ENCODE measurements at places on chromosomes 2 and 18.

DNA sequence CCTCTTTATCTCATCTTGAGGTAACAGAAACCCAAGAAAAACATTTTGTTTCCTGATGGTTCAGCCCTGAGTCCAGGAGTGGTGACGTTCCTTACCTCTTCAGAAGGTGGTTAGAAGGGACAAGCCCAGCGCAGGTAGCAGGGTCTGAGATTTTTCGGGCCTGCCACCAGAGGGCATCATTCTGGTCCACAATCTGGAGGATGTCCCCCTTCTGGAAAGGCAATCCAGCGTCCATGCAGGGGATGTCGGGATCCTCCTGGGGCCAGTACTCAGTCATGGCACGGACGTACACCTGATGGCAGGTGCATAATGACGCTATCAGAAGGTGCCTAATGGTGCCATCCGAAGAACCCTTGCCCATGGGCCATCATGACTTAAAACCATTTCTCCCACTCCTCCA lies 17.7 kb downstream of the MPP4 start:
- DNase-seq: no peak

- DNase-seq: no peak
These were observed 22.7 kb upstream of the STARD7 start for GRCh38 chr2:96231316-96231715.

DNA sequence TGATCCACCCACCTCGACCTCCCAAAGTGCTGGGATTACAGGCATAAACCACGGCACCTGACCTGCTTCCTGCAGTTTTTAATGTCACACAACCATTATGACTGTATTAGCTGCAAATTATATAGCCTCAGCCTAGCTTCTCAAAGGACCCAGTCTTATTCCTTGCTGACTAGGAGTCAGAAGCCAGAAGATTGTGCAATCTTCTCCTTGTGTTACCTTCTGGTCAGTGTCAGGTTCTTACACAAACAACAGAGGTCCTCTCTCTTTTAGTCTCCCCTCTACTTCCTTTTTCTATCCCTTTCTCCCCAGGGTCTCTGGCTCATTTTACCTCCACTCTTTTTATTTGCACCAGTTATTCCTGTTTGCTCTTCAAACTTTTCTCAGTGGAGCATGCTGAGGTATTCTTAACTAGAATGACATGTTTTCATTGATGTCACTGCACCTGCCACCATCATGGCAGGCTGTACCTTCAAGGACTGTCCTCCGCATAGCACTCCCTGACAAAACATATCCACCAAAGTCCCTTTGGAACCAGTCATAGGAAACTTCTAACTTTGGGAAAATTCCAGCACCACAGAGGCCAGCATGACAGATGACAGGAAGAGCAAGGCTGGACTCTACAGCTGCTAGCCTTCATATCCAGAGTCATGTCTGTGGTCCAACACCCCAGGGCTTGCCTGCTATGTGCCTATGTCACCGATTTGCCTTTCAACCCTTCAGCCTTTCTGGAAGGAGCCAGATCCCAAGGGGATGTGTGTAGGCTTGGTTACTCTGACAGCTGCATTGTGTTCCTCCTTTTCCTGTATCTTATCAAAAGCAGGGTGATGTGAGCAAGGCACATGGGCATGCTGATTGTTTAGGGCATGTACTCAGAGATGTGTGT lies 45.2 kb upstream of the EPC2 start:
- no peak for DNase-seq

GRCh38 chr18:51383116-51383515 lies 185.6 kb upstream of the MEX3C start:
- no peak for DNase-seq

DNA sequence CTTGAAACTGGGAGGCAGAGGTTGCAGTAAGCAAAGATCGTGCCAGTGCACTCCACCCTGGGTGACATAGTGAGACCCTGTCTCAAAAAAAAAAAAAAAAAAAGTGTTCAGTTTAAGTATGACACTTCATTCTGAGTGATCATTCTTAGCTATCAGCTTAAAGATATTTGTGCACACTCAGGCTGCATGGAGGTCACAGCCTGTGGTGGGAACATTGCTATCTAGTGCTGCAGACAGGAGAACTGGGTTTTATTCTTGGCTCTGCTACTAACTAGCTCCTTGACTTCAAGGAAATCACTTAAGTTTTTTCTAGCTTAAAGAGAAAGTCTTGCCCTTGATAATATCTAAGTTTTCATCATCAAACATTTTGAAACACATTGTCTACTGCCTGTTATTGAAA lies 391.3 kb upstream of the CDH7 start:
- DNase-seq: no peak

DNA sequence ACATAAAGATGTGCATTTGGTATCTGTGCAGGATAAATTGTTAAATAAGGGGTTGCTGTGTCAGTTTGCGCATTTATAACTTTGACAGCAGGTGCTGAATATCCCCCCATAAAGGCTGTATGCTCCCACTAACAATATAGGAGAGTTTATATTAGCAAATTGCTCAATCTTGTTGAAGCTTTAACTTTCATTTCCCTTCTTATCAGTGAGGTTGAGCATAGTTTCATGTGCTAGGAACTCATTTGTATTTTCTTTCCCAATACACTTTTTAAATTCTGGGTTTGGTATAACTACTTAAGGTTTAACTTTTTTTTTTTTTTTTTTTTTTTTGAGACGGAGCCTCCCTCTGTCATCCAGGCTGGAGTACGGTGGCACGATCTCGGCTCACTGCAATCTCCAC lies 89.0 kb downstream of the FAM117B start:
- no peak for DNase-seq

- DNase-seq: no peak
These were observed 338.3 kb upstream of the ZEB2 start for GRCh38 chr2:144858211-144858610.

- DNase-seq: no peak
These were observed 39.4 kb downstream of the PXDN start for GRCh38 chr2:1704631-1705556.

GRCh38 chr2:15890124-15890754 lies 50.1 kb upstream of the MYCN start:
- DNase-seq: no peak

DNA sequence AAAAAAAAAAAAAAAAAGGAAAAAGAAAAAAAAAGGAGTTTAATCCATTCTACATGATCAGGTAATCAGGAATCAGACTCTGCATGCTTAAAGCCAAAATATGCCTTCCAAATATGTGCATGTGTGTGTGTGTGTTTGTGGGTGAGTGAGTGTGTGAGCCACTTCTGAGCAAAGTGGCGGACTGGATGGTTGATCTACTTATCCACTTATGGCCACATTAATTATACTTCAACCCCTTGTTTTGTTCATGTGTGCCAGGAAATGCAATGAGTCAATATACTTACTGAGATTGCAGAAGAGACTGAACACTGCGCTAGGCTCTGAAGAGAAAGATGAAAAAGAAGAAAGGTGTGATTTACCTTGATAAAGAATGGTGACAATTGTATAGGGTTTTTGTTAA lies 586.5 kb upstream of the NXPH2 start:
- no peak for DNase-seq

DNA sequence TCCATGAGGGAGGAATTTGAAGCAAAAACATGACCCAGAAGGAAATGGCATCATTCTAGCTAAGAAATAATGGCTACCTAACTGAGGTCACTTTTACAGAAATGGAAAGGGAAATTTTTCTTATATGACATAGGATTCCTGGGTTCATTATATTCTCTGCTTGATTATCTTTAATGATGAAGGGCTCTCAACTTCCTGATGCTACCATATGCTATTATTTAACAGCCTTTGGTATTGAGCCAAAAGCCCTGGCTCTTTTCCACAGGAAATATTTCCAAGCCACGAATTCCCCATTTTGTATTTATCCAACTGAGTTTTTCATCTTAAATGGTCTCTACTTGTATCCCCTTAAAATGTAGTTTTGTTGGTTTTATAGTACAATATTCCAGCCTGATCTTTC lies 63.2 kb upstream of the NPAS2 start:
- no peak for DNase-seq

- DNase-seq: no peak
These were observed 16.9 kb upstream of the SULT1C2 start for GRCh38 chr2:108271691-108272253.

- DNase-seq: no peak
These were observed 87.4 kb downstream of the FAM210A start for GRCh38 chr18:13638719-13639595.

DNA sequence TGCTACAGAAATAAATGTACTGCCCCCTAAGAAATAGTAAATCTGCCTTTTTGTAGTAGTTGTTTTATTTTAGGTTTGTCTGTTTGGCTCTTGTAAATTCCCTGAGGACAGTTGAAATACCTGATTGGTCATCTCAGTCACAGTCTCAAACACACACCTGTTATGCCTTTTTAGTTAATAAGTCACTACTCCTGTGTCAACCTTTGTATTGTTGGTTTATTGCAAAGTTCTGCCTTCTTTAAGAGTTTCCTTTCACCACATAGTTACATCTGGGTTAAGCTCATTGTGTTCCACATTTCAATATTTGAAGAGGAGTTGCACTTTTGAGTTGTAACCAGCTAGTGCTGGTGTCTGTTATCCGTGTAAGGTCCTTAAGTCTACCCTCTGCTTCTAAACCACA lies 198.7 kb downstream of the CCDC85A start:
- DNase-seq: no peak

DNA sequence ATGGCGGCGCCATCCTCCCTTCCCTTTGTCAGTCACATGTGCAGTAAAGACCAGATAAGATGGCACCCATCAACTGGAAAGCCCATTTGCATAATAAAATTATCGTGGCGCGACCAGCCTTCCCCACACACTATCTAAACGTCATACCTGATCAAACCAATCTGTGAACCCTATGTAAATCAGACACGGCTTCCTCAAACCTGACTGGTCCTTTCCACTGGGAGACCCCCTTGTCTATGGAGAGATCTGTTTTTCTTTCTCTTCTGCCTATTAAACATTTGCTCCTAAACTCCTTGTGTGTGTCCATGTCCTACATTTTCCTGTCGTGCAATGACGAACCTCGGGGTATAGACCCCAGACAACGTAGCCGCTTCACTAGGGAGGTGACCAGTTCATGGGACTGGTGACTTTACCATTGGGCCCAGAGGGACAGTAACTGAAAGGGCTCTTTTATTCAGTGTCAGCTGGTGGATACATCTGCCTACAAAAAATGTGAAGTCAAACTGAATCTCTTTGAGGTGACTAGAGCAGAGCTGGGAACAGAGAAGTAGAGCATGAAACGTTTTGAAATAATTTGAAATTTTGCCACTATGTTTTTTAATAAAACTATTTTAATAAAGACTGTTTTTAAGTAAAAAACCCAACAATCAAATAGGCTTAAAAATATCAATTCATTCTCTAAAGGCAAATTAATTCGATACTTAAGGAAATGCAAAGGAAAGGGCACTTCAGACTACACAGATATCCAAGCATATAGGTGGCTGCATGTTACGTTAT lies 87.5 kb downstream of the SOCS6 start:
- DNase-seq: no peak

GRCh38 chr2:60552078-60552850 lies 1.2 kb downstream of the BCL11A start:
- no peak for DNase-seq

GRCh38 chr2:11899264-11899818 lies 152.9 kb downstream of the LPIN1 start:
- DNase-seq: no peak

DNA sequence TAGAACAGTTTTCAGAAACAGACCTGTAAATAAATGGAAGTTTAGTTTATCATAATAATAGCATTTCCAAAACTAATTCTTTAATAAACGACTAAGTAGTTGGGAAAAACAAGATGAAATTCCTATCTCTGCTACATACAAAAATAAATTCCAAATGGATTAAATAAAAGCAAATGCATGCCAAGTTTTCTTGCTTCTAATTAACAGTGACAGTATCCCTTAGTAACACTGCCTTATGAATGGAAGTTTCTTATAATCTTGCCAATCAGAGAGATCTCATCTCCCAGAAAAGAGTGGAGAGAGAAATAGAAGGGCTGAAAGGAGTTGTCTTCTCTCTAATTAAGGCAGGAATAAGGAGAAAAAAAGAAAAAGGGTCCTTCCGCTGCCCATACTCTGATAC lies 133.9 kb downstream of the GFPT1 start:
- DNase-seq: no peak
